CD8-positive, alpha-beta memory T cell (primary cell): ENCODE measurements at places on chromosomes 11 and 22.

GRCh38 chr22:19892257-19892879 lies 37.7 kb upstream of the GNB1L start:
- no peaks in the 10 kb centered on the region for H3K36me3 ChIP-seq
- DNase-seq = peak; percentile 72
- H3K27ac ChIP-seq = peak overlapping the region; percentile 63
- H3K4me3 ChIP-seq = peak overlapping the region; percentile 71

GRCh38 chr22:38881997-38882879 lies 10.2 kb upstream of the CBX6 start:
- H3K4me3 ChIP-seq = no peak overlapping the region
- no peaks in the 10 kb centered on the region for H3K36me3 ChIP-seq
- peaks cover 24% of the 10 kb centered on the region for H3K4me1 ChIP-seq
- H3K27me3 ChIP-seq = no peaks in the 10 kb centered on the region
- no peak for DNase-seq

DNA sequence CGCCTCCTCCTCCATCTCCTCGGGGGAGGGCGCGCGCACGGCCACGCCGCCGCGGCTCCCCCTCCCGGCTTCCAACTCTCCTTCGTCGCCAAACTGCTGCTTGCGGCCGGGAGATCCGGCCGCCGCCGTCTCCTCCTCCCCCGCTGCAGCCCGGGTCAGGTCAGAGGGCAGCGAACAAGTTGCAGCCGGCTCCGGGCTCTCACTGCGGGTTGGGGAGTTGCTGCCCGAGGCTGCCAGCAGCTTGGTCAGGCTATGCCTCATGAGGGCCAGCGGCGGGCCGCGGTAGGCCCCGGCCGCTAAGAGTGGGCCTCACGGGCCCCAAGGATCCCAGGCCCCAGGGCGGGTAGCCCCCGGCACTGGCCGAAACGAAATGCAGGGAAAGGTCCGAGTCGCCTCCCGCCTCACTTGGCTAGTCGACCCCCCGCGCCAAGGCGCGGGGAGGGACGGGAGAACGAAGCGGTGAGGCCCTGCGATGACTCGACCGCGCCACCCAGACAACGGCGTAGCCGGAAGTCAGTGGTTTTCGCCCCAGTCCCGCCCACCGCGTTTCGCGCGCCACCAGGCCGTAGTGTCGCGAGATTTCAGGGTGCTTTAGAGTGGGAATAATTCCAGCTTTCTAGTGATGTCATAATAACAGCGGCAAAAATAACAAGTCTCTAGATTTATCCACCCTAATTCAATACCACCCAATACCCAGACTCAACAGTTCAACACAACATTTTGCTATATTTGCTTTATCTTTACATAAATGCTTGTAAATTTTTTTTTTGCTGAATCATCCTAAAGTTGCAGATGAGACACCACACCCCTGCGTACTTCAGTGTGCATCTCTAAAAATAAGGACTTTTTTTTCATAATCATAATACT lies at the start of gene CREBZF:
Gene CREBZF (minus strand): TSS at position 515 of the 867 bp plus-strand sequence. CDS start 254 bp downstream, at position 261.
- DNase-seq = peak; percentile 91
- H3K4me1 ChIP-seq = peaks cover 37% of the 10 kb centered on the region
- H3K4me3 ChIP-seq = peak within 1 kb of the TSS; percentile 92
- peak within 1 kb of the TSS; percentile 98 for H3K27ac ChIP-seq
- H3K36me3 ChIP-seq = peaks cover 8% of the 10 kb centered on the region
- no peaks in the 10 kb centered on the region for H3K27me3 ChIP-seq

DNA sequence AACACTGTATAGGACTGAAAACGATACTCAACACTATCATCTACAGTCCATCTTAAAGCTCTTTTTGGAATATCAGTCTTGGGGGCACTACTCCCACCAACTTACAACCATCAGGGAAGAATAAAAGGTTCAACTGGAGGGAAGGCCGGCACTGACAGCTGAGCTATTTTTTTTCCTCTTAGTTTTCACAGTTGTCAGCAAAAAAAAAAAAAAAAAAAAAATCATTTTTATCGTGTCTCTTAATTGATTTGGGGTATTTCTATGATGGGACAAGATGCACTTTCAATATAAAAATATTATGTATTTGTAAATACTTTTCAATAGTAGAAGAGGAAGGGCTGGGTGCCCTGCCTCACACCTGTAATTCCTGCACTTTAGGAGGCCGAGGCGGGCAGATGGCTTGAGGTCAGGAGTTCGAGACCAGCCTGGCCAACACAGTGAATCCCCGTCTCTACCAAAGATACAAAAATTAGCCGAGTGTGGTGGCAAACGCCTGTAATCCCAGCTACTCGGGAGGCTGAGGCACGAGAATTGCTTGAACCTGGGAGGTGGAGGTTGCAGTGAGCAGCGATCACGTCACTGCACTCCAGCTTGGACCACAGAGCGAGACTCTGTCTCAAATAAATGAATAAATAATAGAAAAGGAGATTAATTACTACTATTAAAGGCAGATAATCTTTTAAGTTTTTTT lies 1.5 kb downstream of the KIF18A start:
- H3K27ac ChIP-seq = peak overlapping the region; percentile 95
- peaks cover 28% of the 10 kb centered on the region for H3K4me1 ChIP-seq
- DNase-seq = no peak
- no peaks in the 10 kb centered on the region for H3K27me3 ChIP-seq

GRCh38 chr11:14179116-14179820 lies 179.7 kb downstream of the RRAS2 start:
- no peak for DNase-seq
- H3K4me1 ChIP-seq = no peaks in the 10 kb centered on the region
- H3K4me3 ChIP-seq = no peak overlapping the region

DNA sequence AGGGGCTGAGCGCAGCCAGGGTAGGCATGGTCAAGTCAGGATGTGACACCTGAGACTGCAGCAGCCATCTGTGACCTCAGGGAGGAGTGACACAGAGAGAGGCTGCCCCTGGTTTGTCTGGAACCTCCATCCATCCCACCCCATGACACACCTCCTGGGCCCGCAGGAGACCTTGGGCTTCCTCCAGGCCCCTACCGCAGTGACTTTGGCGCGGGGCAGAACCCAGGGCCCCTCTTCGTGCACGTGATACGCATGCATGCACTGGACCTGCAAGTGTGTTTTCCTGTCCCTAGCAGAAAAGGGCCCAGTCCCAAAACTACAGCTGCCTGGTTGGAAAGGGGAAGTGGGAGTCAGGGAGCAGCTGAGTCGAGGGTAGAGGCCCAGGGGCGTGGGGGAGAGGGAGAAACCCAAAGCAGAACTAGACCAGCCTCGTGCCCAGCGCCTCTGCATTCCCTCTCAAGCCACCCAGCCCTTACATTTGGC lies 7.9 kb upstream of the CYTH4 start:
- no peak overlapping the region for H3K4me3 ChIP-seq
- H3K27me3 ChIP-seq = no peaks in the 10 kb centered on the region
- no peaks in the 10 kb centered on the region for H3K36me3 ChIP-seq
- H3K27ac ChIP-seq = no peak overlapping the region

GRCh38 chr11:107301878-107302277 lies 155.7 kb downstream of the CWF19L2 start:
- no peak overlapping the region for H3K27ac ChIP-seq
- DNase-seq = no peak
- H3K36me3 ChIP-seq = no peaks in the 10 kb centered on the region
- H3K27me3 ChIP-seq = no peaks in the 10 kb centered on the region
- no peaks in the 10 kb centered on the region for H3K4me1 ChIP-seq

GRCh38 chr11:23502389-23502788 lies 642.1 kb upstream of the CCDC179 start:
- no peaks in the 10 kb centered on the region for H3K36me3 ChIP-seq
- DNase-seq = no peak
- H3K27me3 ChIP-seq = no peaks in the 10 kb centered on the region
- no peaks in the 10 kb centered on the region for H3K4me1 ChIP-seq

- no peak overlapping the region for H3K4me3 ChIP-seq
- no peaks in the 10 kb centered on the region for H3K4me1 ChIP-seq
- no peaks in the 10 kb centered on the region for H3K27me3 ChIP-seq
- no peak for DNase-seq
- H3K36me3 ChIP-seq = no peaks in the 10 kb centered on the region
Observed at GRCh38 chr22:48356731-48357130, 1470.9 kb downstream of the BRD1 start.

GRCh38 chr11:79025622-79026021 lies 415.2 kb downstream of the TENM4 start:
- DNase-seq = no peak
- H3K27ac ChIP-seq = no peak overlapping the region
- H3K4me1 ChIP-seq = no peaks in the 10 kb centered on the region

DNA sequence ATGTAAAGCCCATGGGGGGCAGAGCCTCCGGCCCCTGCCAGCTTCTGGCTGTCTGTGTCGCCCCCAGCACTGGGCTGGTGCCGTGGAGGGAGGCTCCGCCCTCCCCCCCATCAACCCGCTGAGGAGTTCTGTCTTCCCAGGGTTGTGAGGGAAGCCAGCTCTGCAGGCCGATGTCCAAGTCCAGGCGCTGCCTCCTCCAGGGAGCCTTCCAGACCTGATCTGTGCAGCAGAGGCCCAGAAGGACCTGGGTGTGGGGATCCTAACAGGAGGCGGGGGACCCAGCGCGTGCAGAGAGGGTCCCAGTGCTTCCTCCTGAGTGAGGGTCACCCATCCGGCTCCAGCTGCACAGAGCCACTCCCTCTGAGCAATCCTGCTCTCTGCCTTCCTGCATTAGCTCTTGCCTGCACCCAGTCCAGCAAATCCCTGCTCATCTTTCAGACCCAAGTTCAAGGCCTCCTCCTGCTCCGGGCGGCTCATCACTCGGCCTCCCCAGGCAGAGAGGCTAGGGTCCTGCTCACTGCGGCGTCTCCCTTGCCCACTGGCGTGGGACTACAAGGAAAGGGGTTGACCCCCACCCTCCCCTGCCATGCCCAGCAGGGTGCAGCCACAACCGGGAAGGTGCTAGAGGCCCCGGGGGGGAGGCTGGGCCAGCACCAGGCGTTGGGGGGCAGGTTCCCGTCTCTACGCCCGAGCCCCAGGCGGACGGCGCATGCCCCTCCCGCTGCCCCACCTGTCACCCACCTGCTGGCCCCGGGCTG lies 16.4 kb downstream of the PRR33 start:
- peaks cover 15% of the 10 kb centered on the region for H3K4me1 ChIP-seq
- H3K4me3 ChIP-seq = no peak overlapping the region
- no peak for DNase-seq
- H3K36me3 ChIP-seq = no peaks in the 10 kb centered on the region
- no peak overlapping the region for H3K27ac ChIP-seq

DNA sequence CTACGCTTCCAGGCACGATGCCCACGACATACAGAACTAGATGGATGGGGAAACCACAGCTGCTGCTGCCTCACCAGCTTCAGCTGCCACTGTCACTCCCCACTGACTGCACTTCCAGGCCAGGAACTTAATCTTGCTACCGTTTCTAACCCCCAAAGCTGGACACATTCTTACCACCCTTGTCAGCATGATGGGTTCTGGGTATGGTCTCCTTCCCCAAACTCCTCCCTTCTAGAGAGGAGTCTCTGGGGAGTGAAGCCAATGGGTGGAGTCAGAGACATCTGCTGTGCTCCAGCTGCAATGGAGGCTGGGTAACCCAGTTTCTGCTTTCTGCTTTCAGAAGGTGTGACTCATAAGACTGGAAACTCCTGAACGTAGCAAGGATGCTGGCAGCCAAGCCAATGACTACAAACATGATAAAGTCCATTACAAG lies 87.0 kb upstream of the THY1 start:
- no peaks in the 10 kb centered on the region for H3K36me3 ChIP-seq
- H3K4me1 ChIP-seq = no peaks in the 10 kb centered on the region

- DNase-seq = no peak
- H3K36me3 ChIP-seq = no peaks in the 10 kb centered on the region
- H3K4me3 ChIP-seq = no peak overlapping the region
- H3K27me3 ChIP-seq = no peaks in the 10 kb centered on the region
- H3K4me1 ChIP-seq = no peaks in the 10 kb centered on the region
- no peak overlapping the region for H3K27ac ChIP-seq
Observed at GRCh38 chr11:20452585-20452984, 65.1 kb downstream of the PRMT3 start.

DNA sequence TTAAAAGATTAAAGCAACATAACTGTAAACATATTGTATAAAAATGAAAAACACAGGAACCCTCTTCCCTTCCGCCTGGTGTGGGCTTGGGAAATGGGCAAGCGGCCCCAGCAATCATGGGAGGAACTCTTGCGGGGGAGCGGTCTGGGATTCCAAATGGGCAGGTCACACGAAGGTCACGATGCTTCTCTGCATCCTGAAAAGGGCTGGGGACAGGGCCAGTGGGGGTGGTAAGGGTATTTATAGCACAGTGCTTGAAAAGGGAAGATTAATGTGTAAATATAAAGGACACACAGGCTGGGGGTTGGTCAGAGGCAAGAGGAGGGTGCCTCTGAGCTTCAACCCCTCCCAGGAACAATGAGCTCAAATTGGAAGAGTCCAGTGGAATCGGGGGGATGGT lies 46.9 kb upstream of the OR4B1 start:
- H3K4me1 ChIP-seq = no peaks in the 10 kb centered on the region
- H3K36me3 ChIP-seq = peaks cover 3% of the 10 kb centered on the region
- no peak overlapping the region for H3K4me3 ChIP-seq
- H3K27me3 ChIP-seq = no peaks in the 10 kb centered on the region
- no peak overlapping the region for H3K27ac ChIP-seq
- no peak for DNase-seq

DNA sequence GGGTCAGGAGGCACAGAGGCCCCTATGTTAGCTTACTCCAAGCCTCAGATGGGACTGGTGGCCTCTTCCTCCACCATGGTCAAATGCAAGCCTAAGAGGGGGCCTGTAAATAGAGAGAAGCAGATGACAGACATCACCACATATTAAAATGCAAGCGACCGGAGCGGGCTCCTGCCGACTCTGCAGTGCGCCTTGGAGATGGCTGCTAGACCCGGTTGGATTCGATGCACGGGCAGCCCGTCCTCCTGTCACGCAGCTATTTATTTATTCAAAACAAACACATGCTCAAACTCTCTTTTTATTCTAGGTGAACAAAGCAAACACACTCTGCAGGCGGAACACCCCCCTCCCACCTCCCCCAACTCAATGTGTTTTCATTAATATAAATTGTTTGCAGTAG lies 208.0 kb downstream of the DSCAML1 start:
- no peak for DNase-seq
- H3K36me3 ChIP-seq = no peaks in the 10 kb centered on the region
- no peak overlapping the region for H3K4me3 ChIP-seq
- H3K4me1 ChIP-seq = no peaks in the 10 kb centered on the region

DNA sequence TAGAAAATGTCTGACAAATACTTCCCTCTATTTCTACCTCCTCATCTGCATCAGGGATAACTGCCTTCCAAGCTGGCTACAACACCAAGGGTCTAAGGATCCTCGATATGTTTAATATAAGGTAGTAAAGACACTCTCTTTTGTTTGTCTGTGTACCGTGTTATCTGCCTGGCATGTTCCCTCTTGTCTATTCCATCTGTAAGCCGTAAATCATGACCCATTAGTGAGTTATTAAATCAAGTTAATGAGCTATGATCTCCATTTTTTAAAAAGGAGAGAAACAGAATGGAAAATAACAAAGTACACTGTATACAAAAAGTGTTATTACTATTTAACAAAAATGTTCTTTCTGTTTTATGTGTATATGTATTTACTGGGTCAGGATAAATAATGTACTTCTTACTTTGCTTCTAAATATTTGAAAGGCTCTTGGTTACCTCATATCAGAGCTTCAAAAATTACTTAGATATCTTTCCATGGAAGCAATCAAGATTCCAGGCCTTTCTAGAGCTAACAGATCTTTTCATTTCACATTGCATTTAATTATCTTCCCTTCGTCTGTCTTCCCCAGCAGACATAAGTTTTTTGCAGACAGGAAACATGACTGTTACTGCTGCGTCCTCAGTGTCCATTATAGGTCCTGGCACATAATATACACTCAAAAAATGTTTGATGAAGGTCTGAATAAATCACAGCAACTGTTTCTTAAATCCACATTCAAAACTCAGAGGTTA lies 342.6 kb upstream of the CCDC90B start:
- H3K4me3 ChIP-seq = no peak overlapping the region
- H3K36me3 ChIP-seq = no peaks in the 10 kb centered on the region
- no peaks in the 10 kb centered on the region for H3K4me1 ChIP-seq
